Skeletal muscle cell (primary cell): ENCODE measurements at places on chromosomes 13 and 19.

DNA sequence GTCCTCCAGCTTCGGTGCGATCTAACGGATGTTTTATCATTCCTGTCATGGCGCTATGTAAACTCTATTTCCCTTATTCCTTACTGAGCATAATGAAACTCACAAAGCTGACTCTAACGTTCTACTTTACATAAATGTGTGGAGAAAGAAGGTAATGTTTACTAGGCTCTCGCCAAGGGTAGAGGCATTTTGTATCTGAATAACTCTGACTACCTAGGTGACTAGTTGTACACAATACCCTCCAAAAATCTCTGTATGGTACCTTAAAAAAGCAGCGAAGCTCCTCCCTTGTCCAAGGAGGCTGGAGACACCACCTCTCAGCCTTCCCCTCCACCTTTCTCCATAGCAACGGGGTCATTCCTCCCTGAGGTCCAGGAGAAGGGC is 316 bp upstream of the ZNF530 start:
- DNase-seq: no peak

DNA sequence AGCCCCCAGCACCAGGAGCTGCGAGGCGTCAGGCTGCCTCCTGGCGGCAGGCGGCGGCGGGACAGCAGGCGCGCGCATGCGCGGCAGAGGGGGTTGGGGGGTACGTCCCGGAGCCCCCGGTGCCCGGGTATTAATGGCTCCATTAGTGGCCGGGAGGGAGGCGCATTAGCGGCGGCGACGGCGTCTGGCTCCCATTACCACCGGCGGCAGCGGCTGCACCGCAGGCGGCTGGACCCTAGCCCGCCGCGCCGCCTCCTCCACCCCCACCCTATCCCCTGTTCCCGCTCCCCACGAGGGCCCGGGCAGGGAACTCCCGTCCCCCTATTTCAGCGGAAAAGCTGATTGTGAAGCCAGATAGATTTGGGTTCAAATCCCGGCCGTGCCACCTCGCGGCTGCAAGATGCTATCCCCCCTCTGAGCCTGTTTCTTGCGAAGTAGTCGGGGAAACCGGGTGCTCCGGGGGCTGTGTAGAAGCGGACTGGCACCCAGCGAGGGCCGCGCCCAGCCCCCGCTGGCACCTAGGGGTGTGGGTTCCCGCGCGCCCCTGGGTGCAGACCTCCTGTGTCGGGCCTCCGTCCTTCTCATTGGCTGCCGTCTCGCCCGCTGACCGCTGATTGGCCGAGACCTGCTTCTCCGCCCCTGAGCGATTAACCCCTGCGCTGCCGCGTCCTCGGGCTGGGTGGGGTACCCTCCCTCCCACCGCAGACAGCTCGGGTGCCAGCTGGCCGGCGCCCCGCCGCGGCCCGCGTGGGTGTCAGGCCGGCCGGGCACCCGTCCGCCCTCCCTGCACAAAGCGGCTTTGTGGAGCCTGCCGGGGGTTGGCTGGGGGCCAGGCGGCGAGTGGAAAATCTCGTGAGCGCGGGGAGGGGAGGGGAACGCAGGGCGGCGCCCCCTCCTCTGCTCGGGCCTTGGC is 11.1 kb downstream of the CIC start:
- peak; percentile 73 for DNase-seq

DNA sequence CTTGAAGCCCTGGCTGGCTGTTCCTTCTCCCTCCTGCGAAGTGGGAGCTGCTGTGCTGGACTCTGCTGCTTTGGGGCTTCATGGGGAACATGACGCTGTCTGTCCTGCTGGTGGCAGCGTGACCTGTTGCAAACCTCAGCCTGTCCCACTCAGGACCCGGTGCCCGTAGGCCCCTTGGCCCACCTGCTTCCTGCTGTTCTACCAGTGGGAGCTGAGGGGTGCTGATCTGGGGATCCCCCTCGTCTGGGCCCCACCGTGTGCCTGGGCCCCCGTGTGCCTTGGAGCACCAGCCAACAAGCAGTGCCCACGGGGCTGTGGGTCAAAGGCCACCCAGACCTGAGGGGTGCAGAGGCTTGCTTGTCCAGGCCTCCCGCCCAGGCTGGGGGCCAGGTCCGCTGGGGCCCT is 5.3 kb downstream of the SPPL2B start:
- no peak for DNase-seq

DNA sequence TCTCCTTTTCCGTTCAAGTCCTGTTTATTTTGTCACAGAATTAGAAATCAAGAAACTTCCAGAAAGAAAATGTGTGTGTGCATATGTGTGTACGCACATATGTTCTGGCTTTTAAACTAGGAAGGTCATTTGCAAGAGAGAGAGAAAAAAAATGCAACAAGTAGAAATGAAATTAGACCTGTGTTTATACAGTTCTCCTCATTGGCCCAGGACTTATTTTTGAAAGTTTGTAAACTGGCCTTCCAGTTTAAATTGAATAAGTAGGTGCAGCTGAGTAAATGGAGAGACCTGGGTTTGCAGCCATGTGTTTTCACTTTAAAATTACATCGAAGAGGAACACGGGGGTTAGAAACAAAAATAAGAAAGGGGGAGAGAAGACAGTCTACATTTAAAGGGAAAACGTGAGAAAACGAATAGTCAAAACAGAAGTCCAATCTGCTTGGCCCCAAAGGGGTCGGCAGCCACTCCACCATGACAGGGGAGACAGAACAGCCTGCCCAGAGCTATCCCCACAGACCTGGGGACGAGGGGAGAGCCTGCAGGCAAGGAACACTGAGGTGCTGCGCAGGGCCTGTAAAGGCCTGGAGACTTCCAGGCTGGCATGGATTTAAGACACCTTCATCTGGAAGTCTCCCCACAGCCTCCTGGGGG is 216.8 kb upstream of the MAB21L1 start:
- DNase-seq: no peak

- no peak for DNase-seq
These were observed 215.3 kb downstream of the KLF5 start for GRCh38 chr13:73274147-73274546.

GRCh38 chr13:76799696-76800095 is 86.5 kb downstream of the KCTD12 start:
- DNase-seq: no peak

- no peak for DNase-seq
These were observed 609.1 kb downstream of the LMO7 start for GRCh38 chr13:76245211-76245610.

DNA sequence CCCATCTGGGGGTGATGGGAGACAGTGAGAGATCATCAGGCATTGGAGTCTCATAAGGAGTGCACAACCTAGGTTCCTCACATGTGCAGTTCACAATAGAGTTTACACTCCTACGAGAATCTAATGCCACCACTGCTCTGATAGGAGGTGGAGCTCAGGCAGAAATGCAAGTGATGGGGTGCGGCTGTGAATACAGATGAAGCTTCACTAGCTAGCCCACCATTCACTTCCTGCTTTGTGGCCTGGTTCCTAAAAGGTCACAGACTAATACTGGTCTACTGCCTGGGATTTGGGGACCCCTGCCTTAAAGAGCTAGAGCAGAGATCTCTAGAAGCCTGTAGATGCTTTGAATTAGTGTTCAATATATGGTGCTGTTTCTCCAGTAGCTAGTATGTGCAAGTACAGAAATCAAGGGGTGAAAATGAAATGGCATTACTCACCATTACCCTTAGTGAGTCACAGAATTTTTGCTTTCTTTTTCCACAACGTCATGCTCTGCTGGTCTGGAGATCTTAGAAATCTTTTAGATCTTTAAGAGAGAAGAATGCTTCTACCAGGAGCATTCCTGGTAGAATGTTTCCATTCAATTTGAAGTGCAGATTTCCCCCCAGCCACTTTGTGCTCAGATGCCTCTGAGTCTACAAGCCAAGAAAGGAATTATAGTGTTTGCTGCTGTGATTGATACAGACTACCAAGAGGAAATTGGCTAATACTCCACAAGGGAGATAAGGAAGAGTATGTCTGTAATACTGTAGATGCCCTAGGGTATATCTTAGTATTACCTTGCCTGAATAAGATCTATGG is 2301.2 kb downstream of the PCDH9 start:
- peak; percentile 41 for DNase-seq

GRCh38 chr19:46990991-46991676 is 28.5 kb upstream of the NPAS1 start:
- DNase-seq: no peak

DNA sequence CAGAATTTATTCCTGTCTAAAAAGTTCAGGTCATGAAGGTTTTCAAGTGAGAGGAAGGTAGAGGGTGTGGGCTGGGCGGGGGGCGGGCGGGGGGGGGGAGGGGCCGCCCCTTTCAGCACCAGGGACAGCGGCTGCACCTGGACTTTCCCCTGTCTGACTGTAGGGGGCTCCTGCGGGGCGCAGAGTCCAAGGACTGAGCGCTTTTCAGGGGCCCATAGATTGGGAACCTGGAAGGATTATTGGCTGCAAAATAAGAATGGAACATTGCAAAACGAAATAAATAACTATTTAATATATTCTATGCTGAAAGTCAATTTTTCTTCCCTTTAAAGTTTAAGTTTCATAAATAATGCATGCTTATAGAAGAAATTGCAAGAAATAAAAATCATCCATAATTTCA is 8.9 kb upstream of the CYP4F3 start:
- DNase-seq: no peak

DNA sequence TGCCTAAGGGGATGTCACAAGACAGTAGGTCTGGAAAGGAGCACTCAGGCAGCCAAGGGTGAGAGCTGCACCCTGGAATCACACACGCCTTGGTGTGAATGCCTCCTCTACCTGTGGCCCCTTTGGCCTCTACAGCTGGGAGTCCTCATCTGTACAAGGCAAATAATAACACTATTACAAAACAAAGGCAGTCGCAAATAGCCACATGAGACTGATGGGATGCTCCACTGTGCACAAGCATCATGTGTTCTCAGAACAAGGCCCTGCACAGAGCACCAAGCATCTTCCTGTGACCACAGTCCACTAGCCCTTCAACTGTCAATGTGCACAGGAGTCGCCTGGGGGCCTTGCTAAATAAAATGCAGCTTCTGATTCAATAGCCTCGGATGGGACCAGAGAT is 44.6 kb upstream of the HNRNPA1L2 start:
- no peak for DNase-seq

- DNase-seq: peak; percentile 73
These were observed 447.4 kb downstream of the COG6 start for GRCh38 chr13:40102854-40103253.

GRCh38 chr19:41564515-41565378 is 11.2 kb upstream of the CEACAM21 start:
- no peak for DNase-seq

- DNase-seq: no peak
These were observed 198.1 kb upstream of the CSNK1A1L start for GRCh38 chr13:37303606-37304005.

- DNase-seq: no peak
These were observed 391.6 kb downstream of the PCDH20 start for GRCh38 chr13:61024046-61024445.

DNA sequence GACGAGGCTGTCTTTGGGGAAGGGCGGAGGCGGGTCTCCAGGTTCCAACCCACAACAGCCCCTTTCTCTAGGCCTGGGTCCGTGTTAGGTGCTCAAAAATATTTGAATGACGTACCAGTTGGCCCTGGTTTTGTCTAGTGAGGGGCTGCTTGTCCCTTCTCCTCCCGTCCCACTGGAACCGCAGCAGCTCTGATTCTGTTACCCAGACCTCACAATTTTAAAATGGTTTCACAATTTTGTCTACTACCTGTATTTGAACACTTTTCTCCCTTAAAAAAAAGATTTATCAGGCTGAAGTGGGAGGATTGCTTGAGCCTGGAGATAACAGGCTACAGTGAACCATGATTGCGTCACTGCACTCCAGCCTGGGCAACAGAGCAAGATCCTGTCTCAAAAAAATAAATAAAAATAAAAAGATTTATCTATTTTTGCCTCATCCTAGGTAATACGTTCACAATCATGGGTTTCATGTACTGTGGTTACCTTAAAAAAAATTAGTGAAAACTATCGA is 1.3 kb upstream of the IRF2BP1 start:
- no peak for DNase-seq

GRCh38 chr19:47158879-47159503 is 28.4 kb downstream of the SAE1 start:
- no peak for DNase-seq

- DNase-seq: peak; percentile 18
These were observed 141.6 kb upstream of the RFC3 start for GRCh38 chr13:33676045-33676989.

- DNase-seq: no peak
These were observed 23.8 kb downstream of the ATP11A start for GRCh38 chr13:112713517-112714253.

GRCh38 chr19:45125975-45126493 is 33.1 kb downstream of the PPP1R37 start:
- no peak for DNase-seq

- peak; percentile 25 for DNase-seq
These were observed 55.0 kb downstream of the ZIC5 start for GRCh38 chr13:99916366-99917103.

GRCh38 chr19:21856773-21857514 is 21.0 kb upstream of the ZNF43 start:
- no peak for DNase-seq
